ENCODE measurements at places on chromosomes 4 and X.
A peak's percentile ranks its signal among the peaks of the same experiment; 100 is the strongest.

- DNase-seq = no peak
These were observed 106.3 kb downstream of the SORCS2 start for GRCh38 chr4:7298619-7299009.

- peak; percentile 8 for DNase-seq
These were observed 499.1 kb upstream of the EPHA5 start for GRCh38 chr4:66169341-66169740.

GRCh38 chrX:15854080-15854655 lies 445 bp downstream of the AP1S2 start:
- DNase-seq = peak; percentile 62

DNA sequence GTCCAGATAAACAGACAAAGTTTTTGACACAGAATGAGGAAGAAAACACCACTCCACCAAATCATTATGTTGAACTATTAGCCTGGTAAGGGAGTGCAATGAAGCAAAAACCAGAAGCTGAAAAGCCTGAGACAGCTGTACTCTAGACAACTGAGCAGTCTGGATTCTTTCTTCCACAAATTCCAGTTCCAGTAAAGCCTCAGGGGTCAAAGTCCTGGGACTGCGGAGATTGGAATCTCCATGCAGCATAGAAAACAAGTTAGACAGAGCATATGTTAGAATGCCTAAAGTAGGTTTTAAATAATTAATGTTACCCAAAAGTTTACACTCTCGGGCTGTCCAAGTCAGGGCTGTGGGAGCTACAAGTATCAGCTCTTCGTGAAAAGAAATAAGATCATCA lies 263.2 kb downstream of the TECRL start:
- no peak for DNase-seq

DNA sequence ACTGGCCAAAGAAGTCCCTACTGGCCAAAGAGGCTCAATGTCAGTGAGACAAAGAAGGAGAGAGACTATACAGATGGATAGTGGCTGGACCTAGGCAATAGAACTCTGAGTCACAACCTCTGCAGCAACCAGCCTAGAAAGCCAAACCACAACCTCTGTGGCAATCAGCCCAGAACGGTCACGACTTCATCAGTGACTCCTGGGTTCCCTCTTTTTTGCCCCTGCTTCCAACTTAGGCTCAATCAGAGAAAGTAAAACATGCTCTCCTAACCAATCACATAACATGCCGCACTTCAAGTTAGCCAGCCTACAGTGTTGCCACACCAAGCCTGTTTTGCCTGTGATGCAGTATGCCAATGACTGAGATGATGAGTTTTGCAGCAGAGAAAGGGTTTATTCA lies 203.4 kb downstream of the ANAPC10 start:
- DNase-seq = peak; percentile 80

GRCh38 chrX:20521222-20521621 lies 254.5 kb upstream of the RPS6KA3 start:
- DNase-seq = no peak

GRCh38 chrX:134206221-134206620 lies 30.8 kb upstream of the CCDC160 start:
- no peak for DNase-seq

DNA sequence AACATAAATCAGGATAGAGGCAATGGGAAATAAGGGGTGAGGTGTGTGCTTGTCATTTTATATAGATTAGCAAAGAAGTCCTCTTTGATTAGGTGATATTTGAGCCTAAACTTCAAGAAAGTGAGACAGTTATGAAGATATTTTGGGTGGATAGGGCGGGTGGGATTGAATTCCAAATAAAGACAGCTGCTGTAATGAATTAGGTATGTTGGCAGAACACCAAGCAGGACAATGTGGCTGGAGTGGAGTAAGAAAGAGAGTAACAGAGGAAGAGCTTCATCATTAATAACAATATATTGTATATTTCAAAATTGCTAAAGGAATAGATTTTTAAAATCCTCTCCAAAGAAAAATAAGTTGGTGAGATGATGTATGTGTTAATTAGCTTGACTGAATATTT lies 91.0 kb upstream of the CENPE start:
- DNase-seq = no peak

GRCh38 chr4:127182687-127183086 lies 450.1 kb upstream of the INTU start:
- DNase-seq = no peak

- no peak for DNase-seq
These were observed 14.9 kb downstream of the ADAM29 start for GRCh38 chr4:174933083-174933482.

GRCh38 chr4:8280158-8280875 lies 10.8 kb downstream of the HTRA3 start:
- no peak for DNase-seq

- no peak for DNase-seq
These were observed 3.2 kb downstream of the FGF13 start for GRCh38 chrX:138708268-138708667.

DNA sequence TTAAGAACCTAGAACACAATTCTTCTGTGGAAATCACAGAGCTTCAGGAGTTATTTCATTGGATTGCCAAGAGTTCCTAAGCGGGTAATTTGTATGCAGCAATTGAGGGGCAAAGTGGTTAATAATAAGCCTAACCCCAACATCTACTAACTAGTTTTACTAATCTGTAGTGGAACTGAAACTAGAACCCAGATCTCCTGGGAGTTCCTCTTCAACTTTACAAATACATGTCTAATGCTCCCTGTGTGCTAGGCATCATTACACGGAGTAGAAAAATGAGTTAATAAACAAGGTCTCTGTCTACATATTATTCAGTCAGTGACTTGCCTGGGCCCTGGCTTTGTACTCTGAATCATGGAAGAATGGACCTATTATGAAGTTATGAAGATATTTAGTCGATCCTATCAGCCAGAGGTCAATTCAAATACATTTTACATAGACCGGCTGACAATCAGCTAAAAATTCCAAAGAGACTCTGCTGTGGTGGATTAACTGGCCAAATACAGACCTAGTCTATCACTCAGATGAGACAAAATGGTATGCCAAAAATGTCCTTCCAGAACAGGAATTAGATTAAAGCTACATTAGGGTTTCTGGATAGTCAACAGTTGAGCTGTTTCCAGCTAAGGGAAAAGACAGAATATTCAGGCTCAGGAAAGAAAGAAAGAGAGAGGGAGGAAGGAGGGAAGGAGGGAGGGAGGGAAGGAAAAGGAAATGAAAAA lies 326.0 kb downstream of the FBXW7 start:
- DNase-seq = no peak

GRCh38 chr4:96753216-96753615 lies 913.3 kb downstream of the PDHA2 start:
- DNase-seq = no peak

GRCh38 chr4:152357206-152357605 lies 178.7 kb downstream of the FBXW7 start:
- DNase-seq = peak; percentile 9

- DNase-seq = no peak
These were observed 254.6 kb upstream of the KCNIP4 start for GRCh38 chr4:22202975-22203710.

DNA sequence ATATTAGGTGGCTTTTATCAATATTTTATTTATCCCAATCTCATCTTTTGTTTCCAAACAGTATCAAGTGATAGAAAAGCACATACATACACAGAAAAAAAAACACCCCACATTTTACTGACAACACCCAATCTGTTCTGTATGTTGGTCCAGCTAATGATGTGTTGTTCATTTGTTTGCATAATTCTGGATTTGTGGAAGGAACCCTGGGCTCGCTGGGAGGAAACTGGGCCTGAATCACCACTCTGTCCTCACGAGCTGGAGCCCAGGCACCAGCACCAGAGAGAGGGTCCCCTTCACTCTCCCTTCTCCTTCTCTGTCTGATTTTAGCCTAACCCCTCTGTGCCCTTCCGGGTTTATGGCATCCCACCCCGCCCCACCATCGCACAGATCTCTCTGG lies 79.8 kb downstream of the PSAPL1 start:
- DNase-seq = no peak

DNA sequence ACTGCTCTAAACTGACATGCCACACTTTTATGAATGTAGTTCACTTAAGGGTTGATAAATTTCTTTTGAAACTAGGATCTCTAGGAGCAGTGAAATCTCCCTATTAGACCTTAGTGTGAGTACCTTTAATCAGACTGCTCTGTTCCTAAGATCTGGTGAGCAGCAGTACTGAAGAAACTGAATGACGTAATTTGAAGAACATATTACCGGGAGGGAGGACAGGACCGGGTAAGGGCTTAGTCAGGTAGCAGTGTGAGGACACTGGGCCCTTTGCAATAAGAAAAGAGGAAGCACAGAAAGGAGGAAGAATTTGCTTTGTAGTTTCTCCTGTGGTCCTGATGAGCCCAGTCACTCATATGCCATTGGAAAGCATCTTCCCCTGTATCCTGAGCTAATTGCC lies 255.2 kb downstream of the THOC2 start:
- peak; percentile 3 for DNase-seq

GRCh38 chr4:141416677-141417363 lies 196.1 kb downstream of the ZNF330 start:
- DNase-seq = no peak

DNA sequence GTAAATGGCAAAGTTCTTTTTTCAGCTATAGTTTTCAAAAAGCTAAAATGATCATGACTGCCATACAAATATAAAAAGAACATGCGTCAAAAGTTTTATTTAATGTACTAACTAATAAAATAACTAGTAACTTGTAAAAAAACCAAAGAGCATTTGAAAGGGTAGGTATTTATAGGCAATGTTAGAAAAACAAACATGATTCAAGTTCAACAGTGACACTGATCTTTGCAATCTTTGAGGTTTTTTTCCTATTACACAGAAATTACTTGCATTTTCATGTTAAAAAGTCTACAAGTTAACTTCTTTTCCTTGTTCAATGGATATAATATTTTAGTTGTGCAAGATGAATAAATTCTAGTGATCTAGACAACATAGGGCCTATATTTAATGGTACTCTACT lies 72.3 kb upstream of the GRID2 start:
- no peak for DNase-seq

DNA sequence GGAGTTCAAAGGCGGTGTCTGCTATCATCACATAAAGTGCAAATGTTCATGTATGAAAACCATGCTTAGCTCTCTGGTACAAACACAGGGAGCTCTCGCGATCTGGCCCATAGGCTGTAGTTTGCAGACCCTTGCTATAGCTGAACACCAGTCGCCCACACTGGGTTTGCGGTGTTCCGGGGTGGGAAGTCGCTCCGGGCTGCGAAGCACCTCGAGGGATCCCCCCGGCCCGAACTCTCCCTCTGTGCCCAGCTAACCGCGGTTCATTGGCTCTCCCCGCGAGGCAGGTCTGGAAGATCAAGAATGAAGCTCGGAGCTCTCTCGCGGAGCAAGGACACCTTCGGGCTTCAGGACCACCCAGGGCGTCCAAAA lies 341 bp upstream of the PRPS2 start:
- no peak for DNase-seq

DNA sequence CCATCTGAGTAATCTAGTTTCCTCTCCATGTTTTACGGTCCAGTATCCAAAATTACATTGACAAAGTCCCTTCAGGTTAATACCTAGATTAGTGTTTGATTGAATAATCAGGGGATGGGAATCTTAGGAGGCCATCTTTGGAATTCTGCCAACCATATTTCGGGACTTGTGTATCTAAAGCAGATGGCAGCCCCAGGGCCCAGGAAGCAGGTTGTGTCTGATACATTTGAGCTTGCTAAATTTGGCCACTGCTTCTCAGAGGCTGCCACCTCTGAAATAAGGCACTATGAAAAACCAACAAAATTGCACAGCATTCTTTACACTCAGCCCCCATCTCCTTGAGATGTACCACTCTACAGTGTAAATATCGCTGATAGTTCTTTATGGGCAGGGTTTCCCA lies 102.1 kb downstream of the ASB9 start:
- DNase-seq = no peak

Measured in hematopoietic multipotent progenitor cell treated with erythropoietin and hydrocortisone succinate and interleukin-3 and kit ligand, for 4 days (in vitro differentiated cells).